ENCODE measurements at places on chromosomes 6 and 20.

GRCh38 chr6:11096109-11096508 lies 2.5 kb downstream of the SMIM13 start:
- DNase-seq, result no peak

- DNase-seq, result no peak
These were observed 1.5 kb downstream of the FAM210B start for GRCh38 chr20:56360133-56360907.

DNA sequence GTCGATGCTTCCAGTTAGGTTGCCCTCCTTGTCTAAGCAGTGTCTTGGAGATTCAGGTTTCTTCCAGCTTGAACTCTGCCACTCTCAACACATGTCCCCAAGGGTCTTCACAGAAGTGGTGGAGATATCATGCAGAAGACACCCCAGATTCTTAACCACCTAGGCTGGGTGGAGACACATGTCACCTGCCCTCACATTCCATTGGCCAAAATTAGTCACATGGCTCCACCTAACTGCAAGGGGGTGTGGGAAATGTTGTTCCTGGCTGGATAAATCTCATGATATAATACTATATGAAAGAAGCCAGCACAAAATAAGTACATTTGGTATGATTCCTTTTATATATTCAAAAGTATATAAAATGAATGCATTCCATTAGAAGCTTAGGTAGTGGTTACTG lies 52.9 kb upstream of the SNRPB2 start:
- DNase-seq, result no peak

DNA sequence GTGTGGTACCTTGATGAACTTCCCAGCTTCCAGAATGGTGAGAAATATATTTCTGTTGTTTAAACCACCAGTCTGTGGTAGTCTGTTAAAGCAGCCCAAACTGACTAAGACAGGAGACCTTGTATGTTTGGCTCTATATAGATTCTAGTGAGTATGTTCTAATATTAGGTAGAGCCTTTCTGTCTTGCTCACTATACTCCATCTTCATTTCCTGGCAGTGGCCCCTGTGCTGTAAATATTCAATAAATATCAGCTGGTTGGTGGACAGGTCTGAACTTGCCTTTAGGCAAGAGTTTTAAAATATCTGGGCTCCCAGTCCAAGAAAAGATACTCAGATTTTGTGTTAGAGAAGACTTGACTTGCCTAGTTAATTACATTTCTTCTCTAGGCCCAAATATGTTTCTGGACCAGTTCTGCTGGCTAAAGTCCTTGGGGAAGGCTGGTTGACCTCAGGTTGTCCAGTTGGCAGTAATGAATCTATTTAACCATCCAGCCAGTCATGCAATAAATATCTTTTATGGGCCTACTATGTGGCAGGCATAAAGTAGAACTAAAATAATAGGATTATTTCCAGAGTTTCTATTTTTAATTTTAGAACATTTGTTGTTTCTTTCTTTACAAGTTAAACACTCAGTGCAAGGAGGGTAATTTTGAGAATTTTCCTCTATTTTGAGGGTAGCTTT lies 22.3 kb downstream of the PPP1R14C start:
- DNase-seq, result no peak

Data from iPS DF 6.9 (cell line).